Suppressor macrophage (primary cell): ENCODE measurements at places on chromosomes 13 and 19.

DNA sequence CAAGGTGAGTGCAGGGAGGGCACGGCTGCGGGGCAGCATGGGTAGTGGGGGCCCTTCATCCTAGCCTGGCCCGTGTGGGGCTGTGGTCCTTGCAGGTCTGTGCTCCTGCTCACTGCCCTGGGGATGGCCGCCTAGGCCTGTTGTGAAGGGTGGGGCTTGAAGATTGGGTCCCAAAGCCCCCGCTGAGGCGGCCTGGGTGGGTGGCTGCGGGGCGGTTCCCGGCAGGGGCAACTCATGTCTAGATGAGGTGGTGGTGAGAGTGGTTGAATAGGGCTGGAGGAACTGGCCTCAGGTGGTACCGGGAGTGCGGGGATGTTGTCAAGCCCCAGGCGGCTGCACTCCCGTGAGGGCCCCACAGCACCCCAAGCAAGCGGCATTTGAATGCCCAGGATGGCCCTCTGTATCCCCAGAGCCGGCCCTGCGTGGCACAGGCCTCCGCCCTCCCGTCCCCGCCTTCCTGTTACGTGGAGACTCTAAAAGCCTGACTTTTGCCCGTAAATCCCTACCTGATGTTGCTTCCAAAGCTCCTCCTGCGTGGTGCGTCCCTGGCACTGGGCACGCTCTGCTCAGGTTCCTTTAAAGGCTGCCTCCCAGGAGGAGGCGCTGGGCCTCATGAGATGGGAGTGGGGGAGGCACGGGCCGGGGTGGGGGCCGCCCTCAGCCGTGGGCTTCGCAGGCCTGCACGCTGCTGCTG lies 15.0 kb downstream of the SPPL2B start:
- DNase-seq = no peak

DNA sequence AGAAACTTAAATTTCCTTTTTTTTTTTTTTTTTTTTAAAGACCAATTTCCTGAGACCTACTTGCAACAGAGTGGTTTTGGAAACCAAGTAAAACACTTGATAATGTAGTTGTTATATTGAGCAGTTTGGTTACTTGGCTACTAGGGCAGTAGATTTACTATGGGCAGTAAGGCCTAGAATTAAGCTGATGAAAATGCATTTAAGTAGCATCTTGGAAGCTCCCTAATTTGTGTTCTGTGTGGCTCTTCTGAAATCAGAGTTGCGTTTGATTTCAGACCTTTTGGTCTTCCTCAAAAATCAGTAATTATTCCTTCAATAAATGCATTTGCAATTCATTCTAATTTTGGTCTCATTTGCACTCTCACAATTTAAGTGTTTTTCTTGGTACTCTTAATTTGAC lies 810 bp downstream of the GPR180 start:
- no peak for DNase-seq

DNA sequence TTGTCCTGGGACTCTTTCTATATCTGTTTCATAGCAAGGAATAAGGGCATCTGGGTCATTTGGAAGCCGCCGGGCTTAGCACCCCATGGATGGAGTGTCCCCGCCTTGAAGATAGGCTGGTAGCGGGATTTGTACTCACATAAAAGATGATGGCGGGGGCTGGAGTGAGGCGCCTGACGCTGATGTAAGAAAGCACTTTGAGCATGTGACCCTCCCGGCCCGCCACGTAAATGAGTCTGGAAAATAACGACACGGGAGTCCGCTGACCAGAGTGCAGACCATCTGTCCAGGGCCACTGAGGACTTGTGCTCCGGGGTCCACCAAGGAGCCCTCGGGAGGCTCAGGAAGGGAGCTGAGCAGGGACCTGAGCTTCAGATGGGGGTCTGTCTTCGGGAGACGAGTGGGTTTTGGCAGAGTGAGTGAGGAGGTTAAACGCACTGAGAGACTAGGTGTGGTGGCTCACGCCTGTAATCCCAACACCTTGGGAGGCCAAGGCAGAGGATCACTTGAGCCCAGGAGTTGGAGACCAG lies 25.8 kb downstream of the SLC7A9 start:
- DNase-seq = no peak

DNA sequence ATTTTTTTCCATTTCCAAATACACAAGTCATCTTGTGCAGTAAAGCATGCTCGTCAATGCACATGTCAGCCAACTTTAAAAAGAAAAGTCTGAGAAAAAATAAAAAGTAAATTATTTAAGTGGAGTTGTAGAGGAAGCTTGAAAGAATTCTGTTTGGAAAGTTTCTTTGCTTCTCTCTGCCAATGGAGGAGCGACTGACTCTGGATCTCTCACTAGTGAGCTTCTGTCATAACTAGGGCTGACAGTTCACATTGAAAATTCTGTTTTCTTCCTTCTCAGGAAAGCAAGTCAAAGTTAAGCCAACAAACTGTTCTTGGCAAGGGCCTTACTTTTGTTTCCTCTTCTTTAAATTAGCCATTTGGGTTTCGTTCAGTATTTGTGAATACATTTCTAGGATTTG lies 298.2 kb downstream of the POU4F1 start:
- DNase-seq = no peak

DNA sequence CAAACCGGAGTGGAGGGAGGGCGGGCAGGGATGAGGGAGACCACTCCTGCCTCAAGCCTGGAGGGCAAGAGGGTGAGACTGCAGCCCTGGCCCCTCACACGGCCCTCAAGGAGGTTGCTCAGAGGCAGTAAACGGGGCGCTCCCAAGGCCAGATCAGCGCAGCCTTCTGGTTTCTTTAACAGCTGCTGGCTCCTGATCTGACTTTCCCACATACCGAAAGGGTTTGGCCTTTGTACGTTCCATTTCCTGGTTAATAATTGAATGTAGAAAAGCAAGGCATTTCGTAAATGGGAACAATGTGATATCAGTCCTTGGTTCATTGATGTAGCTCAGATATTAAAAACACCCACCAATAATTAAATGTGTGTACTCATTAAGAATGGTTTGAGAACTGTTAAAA lies 71.5 kb downstream of the GGACT start:
- DNase-seq = no peak

DNA sequence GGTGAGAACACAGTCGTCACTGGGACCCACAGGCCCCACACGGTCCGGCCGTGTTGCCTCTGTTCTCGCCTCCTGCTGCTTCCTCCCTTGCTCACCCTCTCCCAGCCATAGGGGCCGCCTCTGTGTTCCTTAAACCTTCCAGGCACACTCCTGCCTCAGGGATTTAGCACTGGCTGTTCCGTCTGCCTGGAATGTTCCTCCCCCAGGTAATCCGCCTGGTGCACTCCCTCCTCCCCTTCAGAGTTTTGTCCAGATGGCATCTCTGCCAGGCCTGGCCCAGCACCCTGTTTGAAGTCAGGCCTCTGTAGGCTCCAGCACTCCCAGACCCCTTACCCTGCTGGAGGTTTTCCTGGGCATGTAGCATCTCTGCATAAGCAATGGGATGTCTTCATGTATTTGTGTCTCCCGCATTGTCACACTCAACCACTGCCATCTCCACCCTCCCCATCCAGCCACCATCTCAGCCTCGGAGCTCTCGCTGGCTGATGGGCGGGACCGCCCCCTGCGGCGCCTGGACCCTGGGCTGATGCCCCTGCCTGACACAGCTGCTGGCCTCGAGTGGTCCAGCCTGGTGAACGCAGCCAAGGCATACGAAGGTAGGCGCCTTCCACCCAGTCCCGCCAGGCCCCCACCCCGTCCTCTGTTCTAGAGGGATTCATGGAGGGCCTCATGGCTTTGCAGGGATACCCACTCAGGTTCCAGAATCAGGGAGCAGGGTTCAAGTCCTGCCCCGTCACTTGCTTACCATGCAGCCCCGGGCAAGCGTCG lies 25.9 kb downstream of the DPF1 start:
- DNase-seq = no peak

DNA sequence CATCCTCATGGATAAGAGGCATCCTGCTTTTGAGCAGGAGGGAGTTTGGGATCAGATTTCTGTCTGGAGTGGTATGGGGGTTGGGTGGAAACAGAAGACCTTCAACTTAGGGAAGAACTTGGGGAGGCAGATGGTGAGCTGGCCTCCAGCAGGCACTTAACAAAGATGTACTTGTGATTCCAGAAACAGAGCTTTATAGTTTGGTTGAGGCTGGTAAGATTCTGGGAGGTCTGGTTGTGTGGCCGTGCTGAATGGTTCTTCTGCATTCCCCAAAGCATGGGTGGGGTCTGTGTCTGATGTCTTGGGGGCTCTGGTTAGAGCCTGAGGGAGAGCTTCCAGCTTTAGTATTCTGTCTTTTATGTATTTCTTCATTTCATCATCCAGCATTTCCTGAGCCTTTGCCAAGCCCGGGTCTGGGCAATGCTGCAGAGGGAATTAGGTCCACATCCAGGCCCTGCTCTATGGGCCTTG lies 4.8 kb downstream of the MEGF8 start:
- no peak for DNase-seq

GRCh38 chr19:15812060-15812722 lies 3.3 kb downstream of the OR10H1 start:
- peak; percentile 9 for DNase-seq

GRCh38 chr13:39422845-39423565 lies 180.0 kb downstream of the LHFPL6 start:
- no peak for DNase-seq

GRCh38 chr13:93818345-93818744 lies 591.7 kb downstream of the GPC6 start:
- no peak for DNase-seq

DNA sequence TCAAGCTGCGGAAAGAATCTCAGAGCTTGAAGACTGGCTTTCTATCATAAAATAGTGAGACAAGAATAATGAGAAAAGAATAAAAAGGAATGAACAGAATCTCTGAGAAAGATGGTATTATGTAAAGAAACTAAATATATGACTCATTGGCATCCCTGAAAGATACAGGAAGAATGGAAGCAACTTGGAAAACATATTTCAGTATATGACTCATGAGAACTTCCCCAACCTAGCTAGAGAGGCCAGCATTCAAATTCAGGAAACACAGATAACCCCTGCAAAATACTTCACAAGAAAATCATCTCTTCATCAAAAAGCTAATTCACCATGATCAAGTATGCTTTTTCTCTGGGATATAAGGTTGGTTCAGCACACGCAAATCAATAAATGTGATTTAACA lies 2318.0 kb downstream of the PCDH9 start:
- DNase-seq = no peak

GRCh38 chr13:29529754-29530153 lies 65.7 kb downstream of the SLC7A1 start:
- no peak for DNase-seq

GRCh38 chr13:48004201-48004600 lies 3.1 kb upstream of the SUCLA2 start:
- DNase-seq = peak; percentile 70

DNA sequence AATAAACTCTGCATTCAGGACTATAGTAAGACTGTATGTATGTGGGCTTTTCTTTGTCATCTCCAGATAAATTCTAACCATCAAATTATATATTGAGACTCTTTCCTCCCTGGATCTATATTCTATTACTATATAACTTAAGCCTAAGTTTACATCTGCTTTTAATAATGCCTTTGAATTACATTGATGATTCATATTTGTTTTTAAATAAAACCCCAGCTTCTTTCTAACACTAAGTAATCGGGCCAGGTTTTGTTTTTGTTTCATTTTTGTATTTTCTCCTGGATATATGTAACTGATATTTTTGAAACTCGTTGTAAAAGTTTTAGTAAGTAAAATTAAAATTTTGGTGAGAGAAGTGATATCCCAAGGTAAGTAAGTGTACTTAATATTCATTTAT lies 1599.1 kb downstream of the PCDH9 start:
- DNase-seq = no peak

- DNase-seq = peak; percentile 87
Observed at GRCh38 chr13:40428354-40428753, 238.1 kb downstream of the FOXO1 start.

DNA sequence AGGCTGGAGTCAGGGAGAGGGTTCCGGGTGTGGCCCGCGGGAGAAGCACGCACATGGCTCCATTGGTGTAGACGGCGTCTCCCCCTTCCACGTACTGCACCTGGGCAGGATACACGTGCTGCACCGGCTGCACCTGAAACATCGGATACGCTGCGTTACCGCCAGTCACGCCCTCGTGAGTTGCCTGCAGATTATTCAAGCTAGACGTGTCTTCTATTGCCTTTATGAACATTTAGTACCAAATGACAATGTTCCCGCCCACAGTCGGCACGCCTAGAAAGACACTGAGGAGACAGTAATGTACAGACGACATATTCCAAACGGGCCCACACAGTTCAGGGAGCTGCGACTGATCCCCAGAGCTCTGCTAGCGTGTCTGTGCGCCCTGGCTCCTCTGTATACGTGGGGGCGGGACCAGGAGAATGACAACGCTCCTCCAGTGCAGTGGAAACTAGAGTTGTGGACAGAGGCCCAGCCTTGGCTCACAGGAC lies 64.1 kb upstream of the RANBP3 start:
- DNase-seq = no peak

GRCh38 chr13:104949840-104950740 lies 1585.4 kb downstream of the EFNB2 start:
- no peak for DNase-seq

DNA sequence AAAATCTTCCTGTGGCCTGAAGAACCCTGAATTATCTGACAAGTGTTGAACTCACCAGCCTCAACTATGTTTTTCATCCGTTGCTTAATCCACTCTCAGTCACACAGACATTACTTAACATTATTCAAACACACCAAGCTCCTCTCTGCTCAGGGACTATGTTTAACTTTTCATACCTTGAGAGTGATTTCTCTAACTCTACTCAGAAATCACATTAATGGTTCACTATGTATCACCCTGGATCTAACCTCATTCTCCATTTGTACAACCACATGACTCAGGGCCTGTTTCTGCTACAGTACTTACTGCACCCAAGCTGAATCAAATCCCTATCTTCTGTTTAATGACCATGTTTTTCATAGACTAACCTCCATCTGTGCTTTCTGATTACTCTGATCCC lies 553.7 kb upstream of the PRR20A start:
- no peak for DNase-seq

DNA sequence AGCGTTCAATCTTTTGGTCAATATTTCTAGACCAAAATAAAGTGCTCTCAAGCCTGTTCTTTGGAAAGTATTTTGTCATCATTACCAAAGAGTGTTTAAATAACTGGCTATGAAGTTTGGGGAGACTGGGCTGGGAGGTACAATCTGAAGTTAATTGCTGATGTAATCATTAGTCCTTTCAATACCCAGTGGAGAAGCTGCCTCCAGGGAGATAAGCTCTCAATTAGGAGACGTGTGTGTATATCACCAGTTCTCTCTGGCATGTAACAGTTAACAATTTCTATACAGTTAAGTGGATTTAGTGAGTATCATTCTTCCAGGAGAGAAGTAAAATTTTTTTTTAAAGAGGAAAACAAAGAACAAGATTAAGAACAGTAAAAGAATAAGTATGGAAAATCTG lies 1.4 kb downstream of the COL4A1 start:
- DNase-seq = no peak
